ENCODE measurements at places on chromosomes 1 and 21.

GRCh38 chr21:41743321-41744027, 23.4 kb downstream of the RIPK4 start:
- no peak for DNase-seq

GRCh38 chr1:200780545-200781369, 42.1 kb downstream of the CAMSAP2 start:
- DNase-seq = peak; percentile 12

DNA sequence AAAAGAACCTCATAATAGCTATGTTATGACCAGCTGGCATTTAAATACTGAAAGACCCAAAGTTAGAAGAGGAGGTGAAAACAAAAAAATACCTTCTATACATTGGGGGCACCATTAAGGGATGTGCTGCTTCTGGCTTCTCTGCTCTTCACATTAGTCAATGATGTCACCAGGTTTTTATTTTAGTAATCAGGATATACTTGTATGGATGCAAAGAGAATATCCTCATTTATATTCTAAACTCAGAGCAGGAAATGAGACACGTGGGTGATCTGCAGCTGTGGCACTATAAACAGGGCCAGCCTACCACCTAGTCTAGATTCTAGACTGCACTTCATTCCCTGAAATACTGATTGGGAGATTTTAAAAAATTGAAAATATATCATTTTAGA, 51.2 kb downstream of the WLS start:
- no peak for DNase-seq

GRCh38 chr21:42438316-42439205, 34.9 kb downstream of the UBASH3A start:
- DNase-seq = no peak

DNA sequence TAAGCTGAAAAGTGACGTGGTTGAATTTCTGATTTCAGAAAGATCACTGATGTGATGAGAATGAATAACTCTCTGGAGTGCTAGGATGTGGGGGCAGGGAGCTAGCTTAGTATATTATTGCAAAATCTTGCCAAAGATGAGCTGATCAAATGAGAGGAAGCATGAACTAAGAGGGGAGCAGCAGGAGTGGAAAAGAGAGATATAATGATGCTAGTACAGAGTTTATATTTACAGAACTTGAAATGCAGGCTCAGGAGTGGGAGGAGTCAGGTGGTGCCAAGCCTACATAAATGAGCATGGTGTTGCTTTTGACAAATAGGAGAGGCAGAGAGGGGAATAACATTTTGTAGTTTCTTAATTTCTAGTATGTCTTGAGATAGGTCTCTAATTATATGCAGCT, 38.1 kb upstream of the NBL1 start:
- DNase-seq = no peak

DNA sequence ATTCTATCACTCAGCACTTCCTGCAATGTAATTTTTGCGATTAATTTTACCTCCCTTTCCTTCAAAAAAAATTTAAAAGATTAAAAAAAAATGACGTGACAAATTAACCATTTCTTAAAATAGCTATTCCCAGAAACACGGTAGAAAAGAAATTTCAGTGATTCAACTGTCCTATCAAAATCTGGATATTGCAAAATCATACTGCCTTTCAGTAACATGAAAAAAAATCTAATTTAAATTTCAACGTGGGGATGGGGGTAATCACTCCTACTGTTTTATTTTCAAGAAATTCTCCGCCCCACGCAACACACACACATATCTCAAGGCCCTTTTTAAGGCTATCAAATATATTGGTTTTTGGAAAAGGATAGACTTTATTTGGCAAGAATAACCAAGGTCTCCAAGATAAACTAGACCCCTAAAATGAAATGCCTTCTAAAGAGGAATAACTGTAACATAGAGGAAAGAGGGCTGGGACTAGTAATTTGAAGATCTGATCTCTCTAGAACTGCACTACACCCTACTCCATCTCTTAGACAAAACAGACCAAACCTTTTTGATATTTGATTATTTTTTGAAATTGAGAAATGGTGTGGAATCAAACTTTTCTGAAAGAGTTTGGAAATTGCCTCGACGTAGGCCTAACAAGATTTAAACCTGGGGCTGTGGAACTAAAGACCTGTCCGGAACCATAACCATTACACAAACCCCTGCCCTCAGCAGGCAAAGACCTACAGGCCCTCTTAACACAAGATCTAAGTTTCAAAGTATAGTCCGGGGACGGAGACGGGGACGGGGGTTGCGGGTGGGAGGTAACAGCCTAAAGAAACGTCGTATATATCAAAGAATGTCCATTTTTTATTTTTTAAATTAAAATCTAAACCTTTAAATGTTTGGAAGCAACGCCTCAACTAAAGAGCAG, 941 bp downstream of the ARNT start:
- peak; percentile 17 for DNase-seq

GRCh38 chr1:37656026-37656425, 21.3 kb upstream of the RSPO1 start:
- no peak for DNase-seq

DNA sequence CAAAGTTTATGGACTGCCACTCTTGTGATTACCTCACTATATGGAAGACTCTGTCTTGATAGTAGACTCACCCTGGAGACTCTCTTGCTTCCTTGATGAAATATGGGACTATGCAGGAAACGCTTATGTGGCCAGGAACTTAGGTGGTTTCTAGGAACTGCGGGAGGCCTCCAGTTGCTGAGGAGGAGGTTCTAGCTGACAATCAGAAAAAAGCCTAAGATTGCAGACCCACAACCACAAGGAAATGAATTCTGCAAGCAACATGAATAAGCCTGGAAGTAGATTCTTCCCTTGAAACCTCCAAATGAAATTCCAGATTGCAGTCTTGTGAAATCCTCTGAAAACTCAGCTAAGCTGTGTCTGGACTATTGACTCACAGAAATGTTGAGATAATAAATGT, 88.9 kb upstream of the COL11A1 start:
- no peak for DNase-seq

DNA sequence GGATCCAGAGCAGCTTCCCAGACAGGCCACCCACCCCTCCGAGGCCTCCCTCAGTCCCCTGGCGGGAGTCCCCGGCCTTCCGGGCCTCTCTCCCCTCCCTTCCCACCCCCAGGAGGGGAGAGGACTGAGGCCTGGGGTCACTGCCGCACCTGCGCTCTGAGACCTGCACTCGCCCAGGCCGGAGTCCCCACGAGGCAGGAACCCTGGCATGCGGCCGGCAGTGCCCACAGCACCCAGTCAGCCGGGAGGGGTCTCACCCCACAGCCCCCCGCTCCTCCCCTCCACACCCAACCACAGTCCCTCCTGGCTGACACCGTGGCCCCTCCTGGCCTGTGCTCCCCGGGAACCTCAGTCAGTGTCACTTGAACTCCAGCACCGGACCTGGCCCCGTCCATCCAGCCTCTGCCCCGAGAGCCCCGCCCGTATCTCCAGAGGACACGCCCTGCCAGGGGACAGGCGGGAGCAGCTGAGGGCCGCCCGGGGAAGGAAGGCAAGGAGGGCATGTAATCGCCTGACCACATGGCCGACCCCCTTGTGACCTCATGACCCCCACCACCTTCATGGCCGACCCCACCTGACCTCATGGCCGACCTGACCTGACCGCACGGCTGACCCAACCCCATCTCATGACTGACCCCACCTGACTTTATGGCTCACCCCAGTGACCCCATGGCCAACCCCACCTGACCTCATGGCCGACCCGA, 28.7 kb upstream of the TTLL10 start:
- DNase-seq = no peak

- DNase-seq = no peak
Observed at GRCh38 chr1:33797849-33798248, 66.0 kb upstream of the HMGB4 start.
